ENCODE measurements at places on chromosomes 4 and X. TPM values are rescaled to one million over a fixed set of nuclear protein-coding genes. Genes with fewer than 3 reads are reported as not detected.

Gene XAGE1B
- not detected for polyA plus RNA-seq

Gene SCRG1
- polyA plus RNA-seq: 0.01 TPM

Gene IL13RA1
- 53.1 TPM for polyA plus RNA-seq

Gene MAGEB10
- not detected for polyA plus RNA-seq

Gene RPL34
- 526 TPM for polyA plus RNA-seq

Gene CFAP47
- polyA plus RNA-seq: 0.03 TPM

Gene KLB
- 13.5 TPM for polyA plus RNA-seq

Gene CCSER1
- polyA plus RNA-seq: 0.18 TPM

Gene ARR3
- not detected for polyA plus RNA-seq

Gene MED28
- polyA plus RNA-seq: 9.8 TPM

Gene RAB40AL
- polyA plus RNA-seq: not detected

Gene PRSS12
- 0.07 TPM for polyA plus RNA-seq

Gene UGT8
- polyA plus RNA-seq: not detected

Gene RBM46
- 0.03 TPM for polyA plus RNA-seq

Gene TMEM31
- polyA plus RNA-seq: not detected

Gene ZNF185
- 0.44 TPM for polyA plus RNA-seq

Data from liver (tissue), 10 donors.